NCI-H1694 treated with DMSO at 0.1 percent for 48 hours (cell line): ENCODE measurements at places on chromosomes 2 and 18.
A peak's percentile ranks its signal among the peaks of the same experiment; 100 is the strongest.

GRCh38 chr2:43520919-43521318 is 74.9 kb downstream of the THADA start:
- no peak for DNase-seq

DNA sequence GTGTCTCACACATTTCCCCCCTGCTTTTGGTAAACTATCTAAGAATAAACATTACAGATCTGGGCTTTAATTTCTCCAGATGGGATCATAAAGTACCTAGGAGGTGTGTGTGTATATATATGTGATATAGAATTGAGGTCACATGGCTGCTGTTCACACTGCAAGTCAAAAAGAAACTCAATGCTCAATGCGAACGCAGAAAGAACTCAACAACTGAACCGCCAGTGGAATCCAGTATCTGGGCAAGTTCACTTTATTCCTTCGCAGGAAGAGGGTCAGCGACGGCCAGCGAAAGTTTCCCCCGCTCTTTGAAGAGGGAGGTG is 17.7 kb downstream of the POU3F3 start:
- DNase-seq = no peak

GRCh38 chr2:121092095-121092494 is 192.9 kb downstream of the TFCP2L1 start:
- DNase-seq = no peak

GRCh38 chr2:234027641-234028040 is 22.9 kb upstream of the SPP2 start:
- DNase-seq = no peak

GRCh38 chr2:39743269-39743776 is 35.7 kb downstream of the THUMPD2 start:
- no peak for DNase-seq

GRCh38 chr18:36814994-36815393 is 13.8 kb downstream of the TPGS2 start:
- DNase-seq = no peak

GRCh38 chr2:237689336-237690131 is 62.1 kb downstream of the LRRFIP1 start:
- no peak for DNase-seq

- no peak for DNase-seq
These were observed 56.5 kb downstream of the TET3 start for GRCh38 chr2:74041182-74041581.

DNA sequence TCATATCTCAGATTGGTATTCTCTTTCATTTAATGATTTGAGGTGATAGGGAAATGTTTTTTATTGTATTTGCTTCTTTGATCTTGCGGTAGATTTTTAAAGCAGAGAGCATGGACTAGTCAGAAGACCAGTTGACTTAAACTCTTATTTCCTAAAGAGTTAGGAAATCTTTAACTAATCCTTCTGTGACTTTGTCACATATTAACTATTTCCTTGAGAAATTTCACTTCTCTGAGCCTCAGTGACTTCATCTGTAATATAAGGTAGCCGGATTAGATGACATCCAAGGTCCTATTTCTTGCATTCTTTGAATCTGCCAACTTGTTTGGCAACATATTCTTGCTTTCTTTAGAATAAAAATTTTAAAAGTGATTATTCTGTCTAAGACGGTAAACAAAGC is 55.6 kb downstream of the MTX2 start:
- no peak for DNase-seq

DNA sequence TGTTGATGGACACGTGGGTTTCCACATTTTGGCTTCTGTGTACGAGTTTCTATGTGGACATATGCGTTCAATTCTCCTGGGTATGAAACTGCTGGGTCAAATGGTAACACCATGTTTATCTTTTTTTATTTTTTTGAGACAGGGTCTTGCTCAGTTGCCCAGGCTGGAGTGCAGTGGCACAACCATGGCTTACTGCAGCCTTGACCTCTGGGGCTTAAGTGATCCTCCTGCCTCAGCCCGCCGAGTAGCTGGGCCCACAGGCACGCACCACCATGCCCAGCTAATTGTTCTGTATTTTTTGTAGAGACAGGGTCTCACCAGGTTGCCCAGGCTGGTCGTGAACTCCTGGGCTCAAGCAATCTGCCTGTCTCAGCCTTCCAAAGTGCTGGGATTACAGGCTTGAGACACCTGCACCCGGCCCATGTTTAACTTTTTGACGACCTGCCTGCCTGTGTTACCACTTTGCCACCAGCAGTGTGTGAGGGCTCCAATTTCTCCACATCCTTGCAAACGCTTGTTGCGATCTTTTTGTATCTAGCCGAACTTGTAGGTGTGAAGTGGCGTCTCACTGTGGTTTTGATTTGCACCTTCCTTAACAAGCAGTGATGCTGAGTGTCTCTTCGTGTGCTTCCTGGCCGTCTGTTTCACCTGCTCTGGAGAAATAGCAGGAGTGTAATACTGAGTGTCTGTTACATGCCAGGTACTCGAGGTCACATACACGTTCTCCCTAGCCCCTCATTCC is 6.9 kb downstream of the HSBP1L1 start:
- no peak for DNase-seq

GRCh38 chr2:211157856-211158463 is 601.6 kb downstream of the CPS1 start:
- DNase-seq = peak; percentile 56

DNA sequence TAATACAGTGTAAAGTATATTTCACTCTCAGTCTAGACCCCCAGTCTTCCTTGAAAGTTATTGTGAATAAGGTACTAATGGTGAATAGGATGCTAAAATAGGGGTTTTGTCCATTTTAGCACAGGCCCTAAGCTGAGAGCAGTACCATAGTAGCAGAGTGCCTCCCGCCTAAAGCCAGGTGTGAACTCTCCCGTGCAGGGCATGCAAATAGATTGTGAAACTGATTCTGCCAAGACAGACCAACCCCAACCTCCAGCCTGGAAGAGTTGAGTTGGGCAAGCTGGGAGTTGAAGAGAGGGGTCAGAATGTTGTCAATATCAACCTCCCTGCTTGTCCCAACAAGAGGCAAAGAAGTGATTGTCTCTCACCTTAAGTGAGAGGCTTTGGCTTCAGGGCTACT is 97.4 kb upstream of the CYRIA start:
- no peak for DNase-seq

GRCh38 chr2:207983641-207984042 is 41.7 kb downstream of the PLEKHM3 start:
- DNase-seq = no peak

DNA sequence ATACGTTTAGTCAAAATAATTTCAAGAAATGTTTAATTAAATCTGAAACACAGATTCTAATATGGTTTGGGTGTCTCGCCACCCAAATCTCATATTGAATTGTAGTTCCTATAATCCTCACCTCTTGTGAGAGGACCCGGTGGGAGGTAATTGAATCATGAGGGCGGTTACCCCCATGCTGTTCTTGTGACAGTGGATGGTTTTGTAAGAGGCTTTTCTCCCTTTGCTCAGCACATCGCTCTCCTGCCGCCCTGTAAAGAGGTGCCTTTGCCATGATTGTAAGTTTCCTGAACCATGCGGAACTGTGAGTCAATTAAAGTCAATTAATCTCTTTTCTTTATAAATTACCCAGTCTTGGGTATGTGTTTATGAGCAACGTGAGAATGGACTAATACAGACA is 1045.1 kb upstream of the POU3F3 start:
- DNase-seq = no peak

DNA sequence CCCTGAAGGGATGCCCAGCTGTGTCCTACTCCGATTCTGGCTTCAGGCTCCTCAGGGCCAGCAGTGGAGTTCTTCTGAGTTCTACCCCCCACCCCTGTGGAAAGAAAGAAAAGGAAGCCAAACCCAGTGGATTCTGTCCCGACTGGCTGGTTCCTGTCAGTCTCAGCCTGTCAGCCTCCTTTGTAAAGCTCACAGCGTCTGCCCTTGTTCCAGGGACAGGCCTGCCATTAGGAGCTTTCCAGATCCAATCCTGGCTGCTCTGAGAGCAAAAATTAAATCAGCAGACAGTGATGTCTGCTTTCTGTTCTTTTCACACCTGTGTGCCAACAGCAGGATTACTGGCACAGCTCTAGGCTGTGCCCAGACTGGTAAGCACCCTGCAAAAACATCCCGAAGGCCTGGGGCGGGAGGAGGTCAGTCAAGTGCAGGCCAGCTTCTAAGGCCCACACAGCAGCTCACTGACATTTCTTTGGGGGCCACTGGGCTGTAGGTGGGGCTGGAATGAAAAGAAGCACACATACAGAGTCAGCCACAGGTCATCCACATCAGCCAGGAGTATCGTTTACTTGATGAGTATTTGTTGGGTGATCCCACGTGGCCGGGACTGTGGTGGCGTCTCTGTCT is 69.1 kb downstream of the EHD3 start:
- no peak for DNase-seq

- no peak for DNase-seq
These were observed 125.7 kb downstream of the RBMS1 start for GRCh38 chr2:160367887-160368286.

DNA sequence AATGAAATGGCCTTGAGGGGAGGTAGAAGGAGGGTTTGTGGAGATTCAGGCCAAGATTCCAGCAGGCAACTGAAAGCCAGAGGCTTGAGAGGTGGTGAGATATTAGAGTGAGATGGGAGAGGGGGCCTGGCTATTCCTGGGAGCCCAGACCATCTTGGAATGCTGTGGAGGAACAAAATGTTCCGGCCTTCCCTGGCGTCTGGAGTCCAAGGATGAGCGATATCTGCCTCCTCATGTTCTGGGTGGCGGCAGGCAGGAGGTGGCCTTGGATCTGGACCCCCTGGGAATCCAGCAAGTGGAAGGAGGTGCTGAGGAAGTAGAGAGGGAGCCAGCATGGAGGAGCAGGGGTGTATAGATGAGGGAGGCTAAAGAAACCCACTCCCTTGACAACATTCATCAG is 335.9 kb downstream of the CYP26B1 start:
- DNase-seq = no peak

DNA sequence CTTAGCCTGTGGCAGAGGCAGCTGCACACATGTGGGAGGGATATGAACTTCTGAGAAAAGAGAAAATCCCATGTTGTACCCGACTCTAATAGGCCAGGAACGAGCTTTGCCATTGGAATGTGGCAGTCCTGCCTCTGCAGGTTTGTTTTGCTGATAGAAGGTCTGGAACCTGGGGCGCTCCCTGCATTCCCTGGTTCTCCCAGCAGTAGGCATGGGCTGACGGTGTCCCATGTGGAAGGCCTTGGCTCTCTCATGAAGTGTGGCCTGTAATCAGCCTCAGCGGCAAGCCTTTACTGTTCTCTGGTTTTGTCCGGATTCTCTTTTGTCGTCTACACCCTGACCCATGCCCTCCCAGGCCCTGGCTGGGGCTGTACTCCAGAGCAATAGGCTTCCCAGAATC is 72.3 kb downstream of the KIF5C start:
- DNase-seq = no peak

DNA sequence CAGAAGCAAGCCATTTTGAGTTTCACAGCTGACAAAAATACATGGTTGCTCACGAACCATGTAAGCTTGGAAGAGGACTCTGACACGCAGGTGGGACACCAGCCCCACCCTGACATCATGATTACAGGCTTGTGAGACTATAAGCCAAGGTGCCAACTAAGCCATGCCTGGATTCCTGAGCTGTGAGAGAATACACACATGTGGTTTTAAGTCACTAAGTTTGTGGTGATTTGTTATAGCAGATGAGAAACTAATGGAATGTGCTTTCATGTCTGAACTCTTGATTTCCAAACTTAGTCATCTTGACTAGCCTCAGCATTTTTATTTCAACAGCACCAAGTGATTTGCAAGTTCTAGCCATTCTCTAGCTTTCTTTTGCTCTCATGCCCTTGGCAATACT is 676.1 kb upstream of the CELF4 start:
- DNase-seq = no peak

DNA sequence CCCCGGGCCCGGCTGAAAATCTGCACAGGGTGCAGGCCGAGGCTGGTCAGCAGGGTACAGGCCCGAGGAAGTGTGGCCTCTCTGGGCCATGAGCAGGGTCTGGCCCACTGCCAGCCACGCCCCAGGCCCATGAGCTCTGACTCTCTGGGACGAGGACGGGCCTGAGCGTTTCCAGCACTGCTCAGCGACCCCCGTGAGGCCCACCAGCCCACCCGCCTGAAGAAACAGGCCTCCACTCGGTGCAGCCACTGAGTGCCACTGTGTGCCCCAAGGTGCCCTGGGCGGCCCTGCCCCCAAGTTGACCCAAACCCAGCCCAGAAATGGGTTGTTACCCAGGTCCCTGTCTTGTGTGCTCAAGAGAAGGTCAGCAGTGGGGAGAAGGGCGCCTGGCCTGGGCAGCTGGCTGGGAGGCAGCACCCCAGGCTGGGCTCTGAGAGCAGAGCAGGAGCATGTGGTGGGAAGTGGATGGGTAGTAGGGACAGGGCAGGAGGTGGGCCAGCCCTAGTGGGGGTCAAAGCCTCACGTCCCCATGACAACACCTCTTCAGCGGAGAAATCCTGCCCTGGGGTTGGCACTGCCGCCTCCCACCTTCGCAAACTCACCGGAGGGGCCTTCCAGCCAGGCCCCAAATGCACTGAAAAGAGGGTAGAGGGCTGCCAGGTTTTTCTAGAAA is 2.1 kb upstream of the SNED1 start:
- DNase-seq = no peak

- DNase-seq = no peak
These were observed 157.0 kb upstream of the SH3BP4 start for GRCh38 chr2:234794866-234795265.

GRCh38 chr2:119702918-119703401 is 24.0 kb downstream of the TMEM177 start:
- DNase-seq = peak; percentile 43

DNA sequence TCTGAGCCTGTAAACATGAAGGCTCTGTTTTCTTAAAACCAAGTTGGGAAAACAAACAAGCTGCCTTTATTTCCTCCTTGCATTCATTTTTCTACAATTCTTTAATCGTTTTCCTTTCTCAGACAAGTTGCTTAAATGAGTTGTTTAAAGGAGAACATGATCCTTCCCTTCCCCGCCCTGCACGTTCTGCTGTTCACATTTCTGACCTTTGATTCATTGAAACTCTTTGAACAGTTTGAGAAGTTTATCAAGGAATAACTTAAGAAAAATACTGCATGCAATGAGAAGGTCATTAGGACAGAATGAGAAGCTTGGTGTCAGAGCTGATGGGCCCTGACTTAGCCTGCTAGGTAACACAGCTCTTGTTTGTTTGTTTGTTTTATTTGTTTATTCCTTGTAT is 181.6 kb downstream of the PARD3B start:
- DNase-seq = no peak

DNA sequence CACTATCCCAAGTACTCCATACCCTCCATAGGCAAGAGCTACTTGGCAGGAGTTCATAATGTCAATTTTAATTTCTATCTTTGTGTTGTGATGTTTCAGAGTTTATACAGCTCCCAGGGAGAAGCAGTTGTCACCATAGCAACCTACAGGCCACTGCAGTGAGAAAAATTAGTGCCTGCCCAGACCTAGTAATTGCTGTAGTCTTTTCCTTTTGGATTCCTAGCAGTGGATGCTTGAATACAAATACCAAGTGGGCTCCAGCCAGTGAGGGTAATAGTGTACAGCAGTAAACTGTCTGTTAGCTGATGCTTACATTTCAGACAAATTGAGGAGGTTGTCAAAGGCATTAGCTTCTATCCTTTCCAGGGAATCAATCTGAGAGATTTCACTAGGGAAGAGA is 26.7 kb downstream of the LHCGR start:
- DNase-seq = no peak

- DNase-seq = no peak
These were observed 105.6 kb upstream of the ST3GAL5 start for GRCh38 chr2:85994421-85994777.

- DNase-seq = no peak
These were observed 180.0 kb downstream of the NAPG start for GRCh38 chr18:10705786-10706185.

- no peak for DNase-seq
These were observed 99.2 kb downstream of the SMAD7 start for GRCh38 chr18:48851599-48851960.
